CD4-positive, alpha-beta T cell treated with Interleukin-6 for 4 hours (primary cell): ENCODE measurements at places on chromosomes 12 and 14.

DNA sequence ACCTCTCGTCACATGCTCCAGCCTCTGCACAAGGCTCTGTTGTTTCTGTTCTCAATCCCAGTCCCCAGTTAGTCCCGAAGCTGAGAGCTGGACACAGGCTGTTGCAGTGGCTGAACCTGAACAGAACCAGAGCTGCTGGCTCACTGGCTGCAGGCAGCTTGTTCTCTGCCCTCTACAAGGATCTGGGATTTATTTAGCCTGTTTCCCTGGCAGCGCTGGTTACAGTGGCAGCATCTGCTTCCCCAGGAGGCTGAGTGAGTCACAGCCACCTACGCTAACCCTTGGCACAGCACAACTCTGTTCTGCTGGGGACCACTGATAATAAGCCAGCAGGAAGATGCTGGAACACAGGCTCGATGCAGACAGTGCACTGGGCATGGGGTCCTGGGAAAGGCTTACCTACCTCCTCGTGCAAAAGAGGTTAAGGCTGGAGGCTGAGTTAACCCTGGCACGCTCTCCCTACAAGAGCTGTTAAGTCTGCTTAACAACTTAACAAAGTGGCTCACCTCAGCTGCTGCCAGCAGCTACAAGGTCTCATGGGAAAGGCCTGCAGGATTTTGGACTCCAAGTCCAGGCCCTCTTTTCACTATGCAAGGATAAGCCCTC, 299.6 kb downstream of the PCNX1 start:
- no peak for DNase-seq

- DNase-seq: no peak
Measured at GRCh38 chr12:30631740-30632139, 63.9 kb downstream of the IPO8 start.

DNA sequence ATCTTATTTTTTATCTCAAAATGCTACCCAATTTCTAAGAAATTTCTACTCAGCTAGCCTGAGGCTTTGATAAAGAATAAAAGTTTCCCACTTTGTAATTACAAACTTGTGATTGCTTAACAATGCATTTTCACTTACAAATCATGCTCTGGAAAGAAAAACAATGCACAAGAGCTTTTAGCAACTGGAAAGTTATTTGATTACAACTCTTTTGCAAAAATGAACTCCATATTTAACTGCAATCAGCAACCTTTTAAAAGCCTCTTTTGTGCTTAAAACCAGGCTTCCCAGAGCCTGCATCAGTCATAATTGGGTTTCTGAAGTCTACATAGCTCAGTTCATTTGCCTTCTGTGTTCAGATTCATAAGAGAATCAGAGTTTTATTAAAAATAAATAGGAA, 395.2 kb downstream of the PAWR start:
- DNase-seq: no peak

DNA sequence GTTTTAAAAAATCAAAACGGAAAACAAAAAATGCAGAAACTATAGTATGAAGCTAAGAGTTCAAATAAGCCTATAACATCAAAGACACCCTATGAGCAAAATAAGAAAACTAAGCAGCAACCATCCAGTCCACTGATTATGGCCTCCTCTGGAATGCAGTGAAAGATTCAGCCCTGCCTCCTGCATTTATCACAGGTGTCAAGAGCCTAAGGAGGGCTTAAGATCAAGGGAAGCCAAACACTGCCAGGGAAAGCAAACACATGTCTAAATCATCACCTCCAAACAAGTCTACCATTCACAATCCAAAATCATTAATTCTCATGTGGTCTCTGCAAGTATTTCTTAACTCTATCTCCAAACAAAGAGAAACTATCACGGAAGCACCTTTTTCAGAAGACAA, 28.4 kb downstream of the SARNP start:
- no peak for DNase-seq
